ENCODE measurements at places on chromosomes 7 and 10. TPM values are rescaled to one million over a fixed set of nuclear protein-coding genes. Genes with fewer than 3 reads are reported as not detected.

DNA sequence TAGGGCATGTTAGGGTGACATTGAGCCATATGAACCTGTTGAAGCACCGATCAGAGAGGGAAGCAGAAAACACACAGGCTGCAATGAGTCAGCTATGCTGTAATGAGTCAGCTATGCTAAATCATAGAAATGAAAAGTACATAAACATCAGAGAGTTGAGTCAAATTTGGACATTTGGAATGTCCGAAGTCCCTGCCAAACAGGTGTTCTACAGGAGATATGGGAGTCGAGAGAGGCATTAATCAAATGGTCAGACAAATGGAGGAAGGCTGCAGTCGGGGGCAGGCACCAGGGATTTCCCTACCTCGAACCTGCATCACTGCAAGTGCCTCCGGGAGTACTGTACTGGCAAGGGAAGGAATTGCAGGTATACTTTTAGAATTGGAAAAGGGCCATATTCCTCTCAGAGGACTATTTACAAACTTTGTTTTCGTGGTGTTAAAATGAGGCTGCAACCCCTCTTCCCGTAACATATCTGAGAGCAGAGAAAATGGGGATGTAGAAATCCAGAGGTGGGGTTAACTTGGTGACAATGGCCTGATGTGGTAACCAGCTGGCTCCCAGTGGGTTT is 8.8 kb upstream of the ZC3HAV1 start:
- no peaks in the 10 kb centered on the region for H3K36me3 ChIP-seq
- H3K4me1 ChIP-seq, result no peaks in the 10 kb centered on the region
- H3K27me3 ChIP-seq, result peaks cover 3% of the 10 kb centered on the region
- peak; percentile 82 for DNase-seq
- H3K27ac ChIP-seq, result no peak overlapping the region

GRCh38 chr10:110397856-110398255 is 93.1 kb upstream of the SMNDC1 start:
- H3K4me3 ChIP-seq, result no peak overlapping the region
- H3K36me3 ChIP-seq, result no peaks in the 10 kb centered on the region

DNA sequence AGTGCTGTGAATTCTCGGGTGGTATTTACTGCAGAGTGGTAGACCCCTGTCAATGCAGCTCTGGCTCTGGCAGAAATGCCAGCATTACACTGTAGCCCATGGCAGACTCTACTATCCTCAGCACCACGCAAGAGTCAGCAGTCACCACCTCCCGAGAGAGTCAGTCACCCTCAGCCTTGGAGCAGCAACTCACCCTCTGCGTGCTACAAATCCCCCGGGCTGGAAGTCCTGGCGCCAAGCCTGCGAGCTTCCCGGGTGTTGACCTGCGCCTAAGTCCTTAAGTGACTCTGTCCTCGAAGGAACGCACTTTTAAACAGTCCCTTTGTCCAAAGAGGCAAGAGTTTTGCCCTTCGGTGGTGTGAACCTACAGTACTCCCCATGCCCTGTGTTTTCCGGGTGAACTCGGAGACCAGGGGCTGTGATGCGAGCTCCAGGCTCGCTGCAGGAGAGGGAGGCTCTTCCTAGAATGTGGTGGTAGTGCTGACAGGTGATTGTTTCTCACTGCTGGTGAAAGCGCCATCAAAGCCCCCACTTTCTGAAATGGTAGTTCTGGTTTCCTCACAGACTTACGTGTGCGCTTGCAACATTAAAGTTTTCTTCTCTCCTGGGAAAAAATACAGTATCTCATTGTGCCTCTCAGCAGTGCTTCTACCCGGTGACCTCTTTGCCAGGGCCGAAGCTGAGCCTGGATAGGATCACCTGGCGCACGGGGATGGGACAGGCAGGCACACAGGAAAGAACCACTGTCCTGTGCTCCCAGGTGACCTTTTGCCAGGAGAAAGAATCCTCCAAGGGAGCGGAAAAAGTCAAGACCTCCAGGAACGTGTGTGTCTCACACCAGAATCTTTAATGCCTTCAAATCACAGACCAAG is 33.1 kb upstream of the MBL2 start:
- H3K36me3 ChIP-seq, result no peaks in the 10 kb centered on the region
- no peak overlapping the region for H3K4me3 ChIP-seq
- DNase-seq, result no peak
- H3K27me3 ChIP-seq, result no peaks in the 10 kb centered on the region
- no peak overlapping the region for H3K27ac ChIP-seq

DNA sequence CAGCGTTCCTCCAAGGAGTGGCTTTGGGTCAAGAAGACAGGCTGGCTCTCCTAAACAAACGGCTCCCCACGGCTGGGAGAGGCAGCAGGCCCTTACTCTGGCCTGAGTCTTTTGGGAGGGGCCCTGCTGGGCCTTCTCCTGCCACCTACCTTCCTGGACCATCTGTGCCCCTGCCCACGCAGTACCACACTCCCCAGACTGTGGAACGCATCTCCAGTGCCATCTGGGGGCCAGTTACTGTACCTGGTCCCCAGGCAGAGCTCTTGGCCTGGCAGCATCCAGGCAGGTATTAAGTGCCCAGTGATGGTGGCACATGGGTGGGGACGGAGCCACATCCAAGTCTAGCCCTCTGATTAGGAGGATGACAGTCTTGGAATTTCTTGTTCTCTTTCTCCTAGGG is 14.4 kb downstream of the ALKBH4 start:
- H3K4me1 ChIP-seq, result no peaks in the 10 kb centered on the region
- H3K36me3 ChIP-seq, result peaks cover 4% of the 10 kb centered on the region
- H3K27ac ChIP-seq, result no peak overlapping the region

- DNase-seq, result no peak
- H3K4me3 ChIP-seq, result no peak overlapping the region
- no peaks in the 10 kb centered on the region for H3K36me3 ChIP-seq
- H3K27me3 ChIP-seq, result no peaks in the 10 kb centered on the region
- no peaks in the 10 kb centered on the region for H3K4me1 ChIP-seq
- H3K27ac ChIP-seq, result no peak overlapping the region
Observed at GRCh38 chr7:20153567-20153966, 63.6 kb downstream of the MACC1 start.

GRCh38 chr10:110876788-110877187 is 5.1 kb downstream of the PDCD4 start:
- DNase-seq, result no peak
- no peak overlapping the region for H3K27ac ChIP-seq
- H3K27me3 ChIP-seq, result no peaks in the 10 kb centered on the region
- H3K36me3 ChIP-seq, result no peaks in the 10 kb centered on the region

DNA sequence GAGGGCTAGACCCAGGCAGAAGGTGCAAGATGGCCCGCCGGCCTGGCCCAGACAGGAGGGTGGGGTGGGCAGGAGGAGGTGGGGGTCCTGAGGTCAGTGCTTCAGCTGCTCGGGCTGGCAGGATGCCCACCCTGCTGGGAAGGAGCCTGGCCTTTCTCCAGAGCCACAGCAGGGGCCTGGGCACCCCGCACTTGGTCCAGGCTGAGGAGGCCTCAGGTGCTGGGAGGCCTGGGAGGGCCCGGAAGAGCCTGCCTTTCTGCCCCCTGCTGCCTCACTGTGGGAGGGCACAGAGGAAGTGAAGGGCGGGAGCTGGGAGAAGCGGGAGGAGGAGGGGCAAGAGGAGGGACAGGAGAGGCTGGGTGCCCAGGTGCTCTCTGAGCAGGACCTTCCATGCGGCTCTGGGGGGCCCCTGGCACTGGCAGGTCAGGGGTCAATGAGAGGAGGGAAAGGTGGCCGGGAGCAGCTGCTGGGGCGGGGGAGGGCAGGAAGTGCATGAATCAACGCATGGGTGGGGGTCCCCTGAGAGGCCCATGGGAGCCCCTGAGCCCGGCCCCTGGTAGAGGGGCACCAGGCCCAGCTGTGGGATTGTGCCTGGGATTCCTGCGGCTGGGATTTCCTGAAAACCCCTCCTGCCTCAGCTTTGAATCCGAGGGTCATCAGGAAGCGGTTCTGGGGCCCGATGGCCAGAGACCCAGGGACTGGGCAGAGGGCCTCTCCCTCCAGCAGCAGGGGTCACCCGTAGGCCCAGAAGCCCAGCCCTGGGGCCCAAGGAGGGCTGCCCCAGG is 49.9 kb downstream of the PWWP2B start:
- no peaks in the 10 kb centered on the region for H3K36me3 ChIP-seq
- no peak overlapping the region for H3K27ac ChIP-seq
- peak; percentile 33 for DNase-seq
- no peaks in the 10 kb centered on the region for H3K27me3 ChIP-seq
- no peak overlapping the region for H3K4me3 ChIP-seq

- no peak overlapping the region for H3K4me3 ChIP-seq
- no peak overlapping the region for H3K27ac ChIP-seq
- no peaks in the 10 kb centered on the region for H3K4me1 ChIP-seq
Observed at GRCh38 chr7:129285111-129285510, 60.3 kb downstream of the AHCYL2 start.

GRCh38 chr7:73435471-73436009 is 2.0 kb downstream of the FZD9 start:
- no peaks in the 10 kb centered on the region for H3K27me3 ChIP-seq
- H3K4me3 ChIP-seq, result no peak overlapping the region
- H3K36me3 ChIP-seq, result peaks cover 4% of the 10 kb centered on the region

DNA sequence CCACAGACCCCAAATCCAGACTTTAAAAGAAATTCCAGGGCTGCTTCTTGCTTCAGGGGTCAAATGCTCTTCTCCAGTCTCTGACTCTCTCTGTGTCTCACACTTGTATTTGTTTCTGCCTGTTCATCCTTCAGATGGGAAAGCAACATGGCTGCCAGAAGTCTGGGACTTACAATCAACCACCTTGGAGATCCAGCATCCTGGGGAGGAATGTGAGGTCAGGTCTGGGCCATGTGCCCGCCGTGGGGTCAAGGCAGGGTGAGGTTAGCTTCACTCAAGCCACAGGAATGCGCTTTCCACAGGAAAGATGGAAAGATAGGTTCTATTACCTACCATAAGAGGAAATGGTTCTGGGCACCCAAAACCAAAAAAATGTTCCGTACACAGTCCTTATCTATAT is 34.3 kb upstream of the NPVF start:
- no peaks in the 10 kb centered on the region for H3K4me1 ChIP-seq
- no peak overlapping the region for H3K4me3 ChIP-seq
- H3K27me3 ChIP-seq, result no peaks in the 10 kb centered on the region
- H3K36me3 ChIP-seq, result no peaks in the 10 kb centered on the region
- H3K27ac ChIP-seq, result no peak overlapping the region
- peak; percentile 62 for DNase-seq

DNA sequence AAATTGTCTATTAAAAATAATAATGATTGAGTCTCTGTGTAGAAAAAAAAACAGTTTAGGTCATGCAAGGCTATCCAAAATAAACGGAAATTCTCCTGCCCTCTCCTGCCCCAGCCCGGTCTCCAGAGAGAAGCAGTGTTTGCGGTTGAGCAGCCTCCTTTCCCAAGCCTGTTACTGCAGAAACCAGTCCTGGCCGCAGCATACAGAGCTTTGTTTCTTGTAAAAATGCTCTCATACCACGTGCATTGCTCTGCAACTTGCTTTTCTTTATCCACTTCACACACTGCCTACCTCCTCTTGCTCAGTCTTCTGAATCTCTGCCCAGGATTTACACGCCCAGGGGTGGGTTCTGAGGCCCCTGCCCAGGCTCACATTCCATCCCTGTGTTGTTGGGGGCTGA is 34.4 kb upstream of the CUL1 start:
- H3K27ac ChIP-seq, result no peak overlapping the region
- DNase-seq, result peak; percentile 83
- H3K4me3 ChIP-seq, result no peak overlapping the region
- no peaks in the 10 kb centered on the region for H3K36me3 ChIP-seq
- no peaks in the 10 kb centered on the region for H3K27me3 ChIP-seq
- no peaks in the 10 kb centered on the region for H3K4me1 ChIP-seq

DNA sequence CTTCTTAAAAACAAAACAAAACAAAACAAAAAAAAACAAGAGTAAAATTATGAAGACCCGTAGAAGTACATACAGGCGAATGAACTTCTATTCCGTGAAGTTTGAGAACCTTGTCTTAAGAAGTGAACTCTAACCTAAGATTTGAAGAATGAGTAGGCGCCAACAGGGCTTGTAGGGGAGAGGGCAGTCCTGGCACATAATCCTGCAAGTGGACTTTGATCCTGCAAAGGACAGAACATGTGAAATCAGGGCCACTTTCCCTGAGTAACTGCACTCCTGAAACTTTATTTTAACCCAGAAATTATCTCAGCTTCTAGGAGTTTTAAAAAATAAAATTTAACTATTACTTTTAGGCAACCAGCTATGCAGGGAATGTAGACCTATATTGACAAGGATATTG is 62.0 kb downstream of the GNAT3 start:
- H3K36me3 ChIP-seq, result no peaks in the 10 kb centered on the region
- H3K27ac ChIP-seq, result no peak overlapping the region
- no peak for DNase-seq

DNA sequence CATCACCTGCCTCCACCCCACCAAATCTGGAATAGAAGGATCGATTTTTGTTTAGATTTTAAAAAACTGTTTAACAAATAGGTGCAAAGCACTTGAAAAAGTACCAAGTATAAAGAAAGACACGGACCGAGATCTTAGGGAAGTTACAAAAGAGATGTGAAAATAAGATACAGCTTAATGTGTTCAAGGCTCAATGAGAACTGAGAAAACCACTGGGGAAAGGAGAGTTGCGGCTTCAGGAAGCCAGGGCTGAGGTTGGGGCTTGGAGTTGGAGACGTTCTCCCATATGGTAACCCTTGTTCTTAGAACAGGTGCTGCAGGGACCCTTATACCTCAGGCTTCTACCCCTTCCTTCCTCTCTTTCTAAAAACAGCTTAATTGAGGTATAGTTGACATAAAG is 140.2 kb downstream of the FANK1 start:
- H3K36me3 ChIP-seq, result no peaks in the 10 kb centered on the region
- DNase-seq, result no peak
- no peaks in the 10 kb centered on the region for H3K4me1 ChIP-seq
- no peaks in the 10 kb centered on the region for H3K27me3 ChIP-seq
- no peak overlapping the region for H3K4me3 ChIP-seq

DNA sequence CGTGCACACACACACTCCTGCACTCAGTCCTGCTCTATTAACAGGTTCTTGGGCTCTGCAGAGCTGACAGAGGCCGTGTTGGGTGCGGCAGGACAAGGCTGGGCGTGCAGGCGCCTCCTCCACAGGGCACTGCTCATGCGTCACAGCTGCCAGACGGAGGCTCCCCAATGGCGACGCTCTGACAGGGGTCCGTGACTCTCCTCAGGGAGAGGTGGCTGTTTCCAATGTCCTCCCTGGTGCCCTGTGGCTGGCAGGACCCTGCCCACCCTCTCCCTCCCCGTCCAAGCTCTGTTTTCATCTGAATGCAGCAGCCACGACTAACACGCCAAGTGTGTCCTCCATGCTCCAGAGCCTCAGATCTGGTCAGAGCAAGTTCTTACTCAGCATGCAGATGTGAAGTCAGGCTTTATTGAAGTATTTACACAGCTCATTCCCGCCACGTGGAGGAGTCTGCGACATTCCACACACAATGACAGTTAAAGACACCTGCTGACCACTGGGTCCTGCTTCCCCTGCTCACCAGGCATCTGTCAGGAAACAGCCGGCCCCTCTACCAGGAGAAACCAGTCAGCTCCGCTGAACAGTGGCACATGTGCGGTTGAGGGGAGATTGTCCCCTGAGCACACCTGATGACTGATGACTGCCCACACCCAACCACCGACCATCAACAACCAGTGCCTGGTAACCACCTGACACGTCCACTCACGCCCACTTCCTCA is 116.7 kb downstream of the VIPR2 start:
- no peak for DNase-seq
- no peak overlapping the region for H3K4me3 ChIP-seq
- H3K27ac ChIP-seq, result no peak overlapping the region
- H3K4me1 ChIP-seq, result no peaks in the 10 kb centered on the region

The IQUB gene
- 0.83 TPM for total RNA-seq

The KMT2C gene
- 24.1 TPM for total RNA-seq

The CALCR gene
- total RNA-seq, result not detected

The CCL24 gene
- total RNA-seq, result not detected

The ANXA8 gene
- total RNA-seq, result not detected

The SPDYE5 gene
- not detected for total RNA-seq
